AG09319 (cell line): ENCODE measurements at places on chromosomes 5 and 9.

- peak; percentile 18 for DNase-seq
Measured at GRCh38 chr5:87195104-87195591, 72.5 kb upstream of the RASA1 start.

DNA sequence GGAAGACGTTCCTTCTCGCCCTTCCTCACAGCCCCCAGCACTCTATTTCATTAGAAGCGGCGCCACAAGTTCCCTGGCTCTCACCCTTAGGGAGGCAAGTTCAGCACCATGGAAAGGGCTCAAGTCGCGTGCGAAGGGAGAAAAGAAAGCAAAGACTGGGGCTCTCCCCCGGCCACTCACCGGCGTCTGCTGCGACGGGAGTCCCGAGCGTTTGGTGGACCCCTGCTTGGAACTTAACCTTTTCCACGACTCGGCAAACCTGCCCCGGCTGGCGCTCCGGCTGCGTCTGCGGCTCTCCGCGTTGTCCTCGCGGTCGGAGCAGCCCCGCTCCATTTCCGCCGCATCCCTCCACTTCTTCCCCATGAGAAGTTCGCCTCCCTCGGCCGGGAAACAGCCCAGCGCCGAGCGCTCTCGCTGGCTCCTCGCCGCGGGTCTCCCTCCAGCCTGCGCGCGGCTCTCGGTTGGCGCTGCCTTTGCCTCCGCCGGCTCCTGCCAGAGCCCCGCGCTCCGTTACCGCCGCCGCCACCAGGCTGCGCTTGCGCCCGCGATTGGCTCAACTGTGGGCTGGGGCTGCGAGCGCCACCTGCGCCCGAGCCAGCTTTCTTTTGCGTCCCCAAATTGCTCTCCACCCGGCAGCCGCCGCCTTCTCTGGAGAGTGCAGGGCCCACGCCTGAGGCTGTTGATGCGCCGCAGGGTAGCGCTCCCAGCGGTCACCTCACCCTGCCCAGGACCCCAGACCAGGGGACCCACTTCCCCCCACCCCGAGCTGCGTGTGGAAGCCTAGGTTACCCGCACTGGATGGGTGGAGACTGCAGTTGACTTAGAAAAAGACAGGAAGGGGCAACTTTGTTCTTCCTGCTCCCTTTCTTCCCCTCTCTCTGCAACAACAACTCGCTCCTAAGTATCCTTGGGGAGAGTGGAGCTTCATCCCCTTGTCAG is 321.6 kb downstream of the CEMIP2 start:
- DNase-seq, result peak; percentile 3

GRCh38 chr5:126884269-126884819 is 107.4 kb downstream of the LMNB1 start:
- DNase-seq, result peak; percentile 56

DNA sequence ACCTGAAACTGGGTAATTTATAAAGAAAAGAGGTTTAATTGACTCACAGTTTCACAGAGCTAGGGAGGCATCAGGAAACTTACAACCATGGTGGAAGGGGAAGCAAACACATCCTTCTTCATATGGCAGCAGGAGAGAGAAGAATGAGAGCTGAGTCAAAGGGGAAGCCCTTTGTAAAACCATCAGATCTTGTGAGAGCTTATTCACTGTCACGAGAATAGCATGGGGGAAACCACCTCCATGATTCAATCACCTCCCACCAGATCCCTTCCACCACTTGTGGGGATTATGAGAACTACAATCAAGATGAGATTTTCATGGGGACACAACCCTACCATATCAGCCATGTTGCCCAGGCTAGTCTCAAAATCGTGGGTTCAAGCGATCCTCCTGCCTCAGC is 143.4 kb downstream of the FGF18 start:
- no peak for DNase-seq

DNA sequence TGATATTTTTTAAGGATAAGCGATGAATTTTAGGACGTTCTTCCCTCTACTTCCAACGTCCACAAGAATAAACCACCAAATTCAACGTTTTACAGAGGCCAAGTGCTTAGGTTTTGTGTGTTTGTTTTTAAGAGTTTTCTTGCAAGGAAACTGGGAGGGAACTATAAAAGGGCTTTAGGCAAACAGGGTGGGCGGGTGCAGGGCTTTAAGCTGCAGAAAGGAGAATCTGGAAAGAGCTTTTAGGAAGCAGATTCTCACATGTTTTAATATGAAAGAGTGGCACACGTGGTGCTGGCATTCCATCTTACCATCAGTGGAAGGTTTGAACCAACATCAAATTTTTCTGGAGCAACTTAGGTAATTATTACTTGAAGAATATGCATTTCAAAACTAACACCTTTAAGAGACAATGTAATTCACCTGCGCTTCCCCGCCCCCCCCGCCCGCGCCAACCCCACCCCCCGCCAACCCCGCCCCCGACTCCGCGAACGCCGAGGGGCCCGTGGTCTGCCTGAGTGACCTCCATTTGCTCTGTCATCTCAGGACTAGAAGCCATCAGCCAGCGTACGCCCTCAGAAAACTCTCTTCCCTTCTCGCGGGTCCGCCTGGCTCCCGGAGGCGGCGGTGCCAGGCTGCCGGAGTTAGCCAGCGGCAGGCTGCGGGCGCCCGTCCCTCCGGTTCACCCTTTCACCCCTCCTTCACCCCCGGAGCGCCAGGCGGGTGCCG is 911 bp upstream of the PIK3R1 start:
- DNase-seq, result no peak
